ENCODE measurements at places on chromosomes 12 and 14. TPM values are rescaled to one million over a fixed set of nuclear protein-coding genes. Genes with fewer than 3 reads are reported as not detected.

The CLEC4C gene
- total RNA-seq, result not detected

DNA sequence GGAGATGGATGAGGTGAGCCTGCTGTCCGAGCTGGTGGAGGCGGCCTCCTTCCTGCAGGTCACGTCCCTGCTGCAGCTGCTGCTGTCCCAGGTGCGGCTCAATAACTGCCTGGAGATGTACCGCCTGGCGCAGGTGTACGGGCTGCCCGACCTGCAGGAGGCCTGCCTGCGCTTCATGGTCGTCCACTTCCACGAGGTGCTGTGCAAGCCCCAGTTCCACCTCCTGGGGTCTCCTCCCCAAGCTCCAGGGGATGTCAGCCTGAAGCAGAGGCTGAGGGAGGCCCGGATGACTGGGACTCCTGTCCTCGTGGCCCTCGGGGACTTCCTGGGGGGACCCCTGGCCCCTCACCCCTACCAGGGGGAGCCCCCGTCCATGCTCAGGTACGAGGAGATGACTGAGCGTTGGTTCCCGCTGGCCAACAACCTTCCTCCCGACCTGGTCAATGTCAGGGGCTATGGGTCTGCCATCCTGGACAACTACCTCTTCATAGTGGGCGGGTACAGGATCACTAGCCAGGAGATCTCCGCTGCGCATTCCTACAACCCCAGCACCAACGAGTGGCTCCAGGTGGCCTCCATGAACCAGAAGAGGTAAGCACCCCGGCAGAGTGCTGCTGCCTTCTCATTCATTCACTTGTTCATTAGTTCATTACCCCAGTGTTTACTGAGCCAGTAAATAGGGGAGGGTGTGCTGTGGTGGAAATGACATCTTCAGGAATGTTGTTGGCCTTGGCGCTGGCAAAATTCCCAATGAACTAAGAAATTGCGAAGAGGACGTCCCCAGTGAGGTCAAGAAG lies 774 bp upstream of the MANSC4 start:
- peak; percentile 65 for DNase-seq
- peaks cover 11% of the 10 kb centered on the region for H3K36me3 ChIP-seq
- peak overlapping the region; percentile 74 for H3K4me3 ChIP-seq

The PZP gene
- total RNA-seq, result not detected

The TBC1D30 gene
- 9.0 TPM for total RNA-seq

All from PC-9 (cell line).